ENCODE measurements at places on chromosomes 4 and X. TPM values are rescaled to one million over a fixed set of nuclear protein-coding genes. Genes with fewer than 3 reads are reported as not detected.

Gene LRIT3
- under 0.01 TPM for total RNA-seq

Gene TRMT2B
- 7.0 TPM for total RNA-seq

Gene VSIG1
- total RNA-seq = under 0.01 TPM

Gene IL9R
- not detected for total RNA-seq

Gene TSPAN7
- total RNA-seq = not detected

Gene PHF8
- total RNA-seq = 15.6 TPM

Gene RBM3
- 356 TPM for total RNA-seq

Gene CLIC2
- total RNA-seq = 15.1 TPM

Gene PAGE4
- total RNA-seq = not detected

Gene DCAF8L2
- total RNA-seq = not detected

Gene ZNF518B
- 28.3 TPM for total RNA-seq

Gene PABPC1L2A
- total RNA-seq = not detected

Gene NR0B1
- 8.5 TPM for total RNA-seq

Gene PITX2
- total RNA-seq = 0.59 TPM

Gene REPS2
- 0.37 TPM for total RNA-seq

Gene AFAP1
- 33.8 TPM for total RNA-seq

Gene GRIA3
- 2.6 TPM for total RNA-seq

Gene GPR34
- total RNA-seq = not detected

Gene TMEM271
- total RNA-seq = not detected

Gene GYPE
- total RNA-seq = 3.3 TPM

Gene SPATA18
- 15.4 TPM for total RNA-seq

Gene MTTP
- not detected for total RNA-seq

Gene ATP8A1
- total RNA-seq = 2.2 TPM

Gene REELD1
- total RNA-seq = not detected

Gene HSFX4
- total RNA-seq = not detected

Gene MAGEC2
- total RNA-seq = not detected

Gene BEND4
- not detected for total RNA-seq

Gene CFP
- total RNA-seq = 0.37 TPM

Gene GPRASP3
- total RNA-seq = 2.6 TPM

Gene H2BW2
- not detected for total RNA-seq

Gene CCDC158
- total RNA-seq = not detected

Gene GCNA
- 1.5 TPM for total RNA-seq

Gene OTUD6A
- not detected for total RNA-seq

Gene GAGE12H
- not detected for total RNA-seq

Gene UGT2A1
- not detected for total RNA-seq

Gene ARHGAP6
- total RNA-seq = 29.7 TPM

Gene RENBP
- total RNA-seq = 3.7 TPM

Gene NAA15
- 60.6 TPM for total RNA-seq

Gene EDNRA
- total RNA-seq = 6.8 TPM

Gene F11
- total RNA-seq = not detected

Gene PAQR3
- 26.8 TPM for total RNA-seq

Gene S100P
- total RNA-seq = not detected

Gene MBNL3
- 8.5 TPM for total RNA-seq

Gene GATB
- 20.6 TPM for total RNA-seq

Gene ABLIM2
- total RNA-seq = 0.20 TPM

Gene PGAM4
- not detected for total RNA-seq

Gene NXF2B
- not detected for total RNA-seq

Gene RAB9B
- total RNA-seq = 0.20 TPM

Gene MAGED2
- total RNA-seq = 87.8 TPM

Gene MID1
- 9.0 TPM for total RNA-seq

Gene TLR8
- not detected for total RNA-seq

Gene PDLIM3
- 0.59 TPM for total RNA-seq

Gene SUV39H1
- total RNA-seq = 10.8 TPM

Gene SMIM10
- total RNA-seq = 9.2 TPM

Gene EREG
- 13.5 TPM for total RNA-seq

Gene UBQLN2
- total RNA-seq = 14.5 TPM

Gene NAT8L
- total RNA-seq = under 0.01 TPM

Gene CD38
- not detected for total RNA-seq

All from subcutaneous preadipocyte (primary cell).